NCI-H69 (cell line): ENCODE measurements at places on chromosomes 6 and 20.

DNA sequence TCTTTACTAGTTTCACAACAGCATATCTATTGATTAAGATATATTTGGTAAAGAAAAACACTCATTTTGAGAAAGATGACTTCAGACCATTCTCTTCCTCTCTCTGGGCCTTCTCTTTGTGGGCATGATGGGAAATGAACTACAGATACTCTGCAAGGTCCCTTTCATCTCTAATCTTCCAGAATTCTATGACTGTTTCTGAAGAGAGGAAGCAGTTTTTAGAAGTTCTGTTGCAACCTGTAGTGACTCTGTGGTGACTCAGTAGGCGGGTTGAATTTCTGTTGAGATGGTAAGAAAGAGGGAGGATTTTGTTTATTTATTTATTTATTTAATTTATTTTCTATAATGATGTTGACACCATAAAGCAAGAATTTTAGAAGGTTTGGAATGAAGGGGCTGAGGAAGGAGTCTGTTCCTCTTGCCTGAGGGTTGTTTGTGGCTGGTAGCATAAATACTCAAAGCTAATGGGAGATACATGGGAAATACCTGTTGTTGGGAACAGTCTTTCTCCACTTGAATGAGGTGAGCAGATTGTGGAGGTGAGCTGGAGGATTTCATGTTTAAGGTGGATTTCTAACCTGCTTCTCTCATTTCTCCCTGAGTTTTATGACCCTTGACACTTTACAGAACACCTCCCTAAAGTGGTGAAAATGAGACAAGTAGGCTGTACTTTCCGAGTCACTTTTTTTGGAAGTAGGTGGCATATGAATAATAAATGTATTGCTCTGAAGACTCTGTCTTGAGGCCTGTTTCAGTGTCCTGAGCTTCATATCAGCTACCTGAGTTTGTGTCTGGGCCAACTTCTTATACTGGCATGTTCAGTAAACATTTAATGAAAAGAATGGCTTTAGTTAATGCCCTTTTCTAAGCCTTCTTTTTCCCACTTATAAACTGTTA, 15.0 kb downstream of the ACSS2 start:
- no peak for DNase-seq

GRCh38 chr6:168724669-168725570, 283.9 kb downstream of the SMOC2 start:
- DNase-seq = peak; percentile 22

GRCh38 chr20:43691928-43692524, 25.1 kb downstream of the MYBL2 start:
- DNase-seq = peak; percentile 40

- peak; percentile 55 for DNase-seq
These were observed 170.4 kb downstream of the PHF3 start for GRCh38 chr6:63805808-63806572.

DNA sequence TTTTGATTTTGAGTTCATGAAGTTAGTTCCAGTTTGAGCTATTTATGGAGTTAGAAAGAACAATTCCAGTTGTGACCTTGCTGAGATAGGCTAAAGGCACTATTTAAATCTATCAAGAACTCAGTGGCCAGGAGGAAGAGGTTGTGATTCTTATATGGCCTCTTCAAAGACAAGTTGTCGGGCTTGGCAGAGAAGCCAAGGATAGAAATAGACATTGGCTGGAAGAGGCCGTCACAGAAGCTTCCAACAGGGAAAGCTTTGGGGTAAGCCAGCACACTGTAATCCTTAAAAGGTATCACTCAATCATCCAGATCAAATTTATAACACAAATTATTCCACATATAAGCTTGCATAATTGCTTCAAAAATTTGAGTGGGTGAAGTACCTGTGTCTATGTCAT, 286.1 kb downstream of the SYNE1 start:
- DNase-seq = no peak

DNA sequence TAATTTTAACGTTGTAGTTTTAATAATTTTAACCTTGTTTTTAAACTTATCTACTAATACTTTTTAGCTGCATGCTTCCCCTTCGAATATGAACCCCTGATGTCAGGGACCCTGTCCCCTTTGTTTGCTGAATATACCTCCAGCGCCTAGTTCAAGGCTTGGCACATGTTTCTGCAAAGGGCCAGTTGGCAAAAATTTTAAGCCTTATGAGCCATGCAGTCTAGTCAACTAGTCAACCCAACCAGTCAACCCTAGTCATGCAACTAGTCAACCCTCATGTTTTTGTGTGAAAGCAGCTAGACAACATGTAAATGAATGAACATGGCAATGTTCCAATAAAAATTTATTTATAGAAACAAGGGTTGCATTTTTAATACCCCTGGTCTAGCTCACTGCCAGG, 119.8 kb downstream of the BCAS1 start:
- no peak for DNase-seq

GRCh38 chr20:8310618-8311017, 178.6 kb downstream of the PLCB1 start:
- no peak for DNase-seq

GRCh38 chr6:37802810-37803209, 16.7 kb upstream of the ZFAND3 start:
- no peak for DNase-seq

GRCh38 chr6:44696099-44696498, 308.6 kb downstream of the CDC5L start:
- no peak for DNase-seq

DNA sequence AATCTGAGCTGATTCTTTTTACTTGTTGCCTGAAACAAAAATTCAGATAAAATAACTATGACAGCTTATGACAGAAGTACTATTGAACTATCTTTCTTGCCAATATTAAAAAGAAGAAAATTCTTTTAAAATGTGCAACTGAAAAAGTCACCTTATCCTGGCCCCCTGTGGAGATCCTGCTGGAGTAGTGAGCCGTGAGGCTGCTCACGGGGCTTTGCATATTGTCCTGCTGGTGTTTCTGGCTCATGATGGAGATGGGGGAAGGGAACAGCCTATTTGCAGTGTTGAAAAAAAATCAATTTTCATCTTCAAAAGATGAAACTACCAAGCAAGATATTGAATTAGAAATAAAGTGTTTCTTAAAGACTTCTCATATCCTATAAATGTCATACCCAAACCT, 216.0 kb downstream of the SAMD5 start:
- DNase-seq = no peak
